WERI-Rb-1 (cell line): ENCODE measurements at places on chromosomes 2 and 18.

DNA sequence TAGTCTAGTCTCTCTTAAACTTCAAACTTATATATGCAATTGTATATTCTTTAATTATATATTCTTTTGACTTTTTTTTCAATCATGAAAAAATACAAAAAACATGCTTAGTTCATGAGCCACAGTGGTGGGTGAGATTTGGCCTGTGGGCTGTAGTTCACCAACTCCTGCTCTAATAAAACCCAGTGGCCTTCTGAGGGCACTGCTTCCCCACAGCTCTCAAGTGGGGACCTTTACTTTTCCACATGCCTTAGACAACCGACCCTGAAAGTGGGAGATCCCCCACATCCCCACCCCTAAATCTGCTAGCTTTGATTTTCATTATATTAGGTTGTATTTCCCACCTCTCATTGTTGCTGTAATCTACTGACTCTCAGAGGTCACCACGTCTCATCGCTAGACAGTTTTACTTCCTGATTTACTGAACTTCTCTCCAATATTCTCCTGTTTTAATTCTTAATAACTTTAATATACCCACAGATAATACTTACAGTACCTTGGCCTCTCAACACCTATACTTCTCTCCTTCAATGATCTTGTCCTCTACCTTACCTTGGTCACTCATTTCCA is 57.3 kb downstream of the ROCK1 start:
- no peak for DNase-seq

- DNase-seq, result no peak
These were observed 65.0 kb downstream of the NFATC1 start for GRCh38 chr18:79460481-79461300.

- DNase-seq, result no peak
These were observed 417.9 kb downstream of the TGIF1 start for GRCh38 chr18:3867864-3868311.

GRCh38 chr18:58447402-58448095 is 181.3 kb downstream of the ALPK2 start:
- no peak for DNase-seq
